Esophagus squamous epithelium (tissue), 5 donors: ENCODE measurements at places on chromosomes 1 and 21.

GRCh38 chr21:14998336-14998735, 66.5 kb downstream of the NRIP1 start:
- DNase-seq = no peak

- no peak for DNase-seq
These were observed 11.1 kb upstream of the RASSF5 start for GRCh38 chr1:206496131-206496793.

- DNase-seq = no peak
These were observed at the start of gene MAP3K21 for GRCh38 chr1:233327651-233328141. TSS of gene MAP3K21 (plus strand) at chr1:233327724. CDS start at chr1:233328029, 305 bp downstream.

GRCh38 chr1:154623358-154623757, 15.4 kb upstream of the ADAR start:
- no peak for DNase-seq

DNA sequence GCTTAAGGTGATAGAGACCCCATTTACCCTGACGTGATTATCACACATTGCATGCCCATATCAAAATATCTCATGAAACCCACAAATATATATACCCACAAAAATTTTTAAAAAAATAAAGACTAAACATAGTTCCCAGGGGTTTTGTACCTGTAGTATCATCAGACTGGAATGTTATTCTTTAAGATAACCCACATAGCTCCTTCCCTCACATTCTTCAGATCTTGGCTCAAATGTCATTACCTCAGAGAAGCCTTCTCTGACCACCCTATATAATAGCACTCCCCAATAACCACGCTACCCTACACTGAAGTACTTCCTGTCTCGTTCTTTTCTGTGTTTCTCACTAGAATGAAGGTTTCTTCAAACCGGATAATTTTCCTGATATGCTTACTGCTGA, 138.3 kb upstream of the SNX7 start:
- DNase-seq = no peak

DNA sequence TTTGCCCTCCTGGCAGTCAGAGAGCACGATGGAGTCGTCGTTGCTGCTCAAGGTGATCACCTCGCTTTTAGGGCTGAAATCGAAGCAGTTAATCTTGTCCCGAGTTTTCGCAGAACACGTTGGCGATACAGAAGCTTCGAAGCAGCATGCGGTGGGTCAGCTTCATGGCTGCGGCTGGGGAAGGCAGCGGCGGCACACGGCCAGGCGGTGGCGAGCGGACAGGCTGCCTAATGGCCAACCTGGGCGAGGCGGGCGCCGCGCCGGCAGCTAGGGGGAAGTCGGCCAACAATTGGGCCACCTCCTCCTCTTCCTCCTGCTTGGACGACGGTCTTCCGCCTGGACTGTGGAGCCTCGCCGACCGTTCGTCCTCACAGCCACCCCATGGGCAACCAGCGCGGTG, 34.8 kb downstream of the CDC7 start:
- DNase-seq = no peak

GRCh38 chr1:198201956-198202784, 45.4 kb downstream of the NEK7 start:
- no peak for DNase-seq

DNA sequence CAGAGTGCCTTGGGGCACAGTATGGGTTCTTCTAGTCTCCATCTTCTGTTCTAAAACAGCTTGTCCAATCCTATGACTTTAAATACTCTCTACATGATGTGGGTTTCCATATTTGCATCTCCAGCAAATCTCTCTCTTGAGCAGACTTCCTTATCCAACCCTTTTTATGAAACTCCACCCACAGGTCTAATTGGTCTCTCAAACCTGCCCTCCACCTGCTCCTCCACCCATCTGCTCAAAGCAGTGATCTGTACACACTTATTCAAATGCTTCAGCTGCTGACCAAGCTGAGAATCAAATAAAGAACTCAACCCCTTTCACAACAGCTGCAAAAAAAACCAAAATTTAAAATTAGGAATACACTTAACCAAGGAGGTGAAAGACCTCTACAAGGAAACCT, 11.5 kb downstream of the MCOLN2 start:
- DNase-seq = no peak

- DNase-seq = no peak
These were observed 30.8 kb downstream of the IER5 start for GRCh38 chr1:181119093-181119989.

- no peak for DNase-seq
These were observed 218.0 kb upstream of the GALNT2 start for GRCh38 chr1:229848752-229849677.

DNA sequence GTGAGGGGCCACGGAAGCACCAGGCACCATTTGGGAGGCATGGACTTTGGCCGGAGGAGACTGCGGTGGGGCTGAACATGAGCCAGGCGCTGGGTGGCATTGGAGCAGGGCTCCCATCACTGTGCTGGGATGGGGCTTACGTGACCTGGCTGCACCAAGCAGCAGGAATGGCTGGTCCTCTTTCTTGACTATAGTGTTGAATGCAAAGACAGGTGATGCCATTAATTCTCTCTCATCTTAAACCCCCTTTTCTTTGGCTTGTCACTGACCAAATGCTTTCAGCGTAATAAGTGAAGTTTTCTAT, 447.9 kb downstream of the CAMTA1 start:
- no peak for DNase-seq

GRCh38 chr1:168923521-168924136, 182.9 kb upstream of the ATP1B1 start:
- no peak for DNase-seq

DNA sequence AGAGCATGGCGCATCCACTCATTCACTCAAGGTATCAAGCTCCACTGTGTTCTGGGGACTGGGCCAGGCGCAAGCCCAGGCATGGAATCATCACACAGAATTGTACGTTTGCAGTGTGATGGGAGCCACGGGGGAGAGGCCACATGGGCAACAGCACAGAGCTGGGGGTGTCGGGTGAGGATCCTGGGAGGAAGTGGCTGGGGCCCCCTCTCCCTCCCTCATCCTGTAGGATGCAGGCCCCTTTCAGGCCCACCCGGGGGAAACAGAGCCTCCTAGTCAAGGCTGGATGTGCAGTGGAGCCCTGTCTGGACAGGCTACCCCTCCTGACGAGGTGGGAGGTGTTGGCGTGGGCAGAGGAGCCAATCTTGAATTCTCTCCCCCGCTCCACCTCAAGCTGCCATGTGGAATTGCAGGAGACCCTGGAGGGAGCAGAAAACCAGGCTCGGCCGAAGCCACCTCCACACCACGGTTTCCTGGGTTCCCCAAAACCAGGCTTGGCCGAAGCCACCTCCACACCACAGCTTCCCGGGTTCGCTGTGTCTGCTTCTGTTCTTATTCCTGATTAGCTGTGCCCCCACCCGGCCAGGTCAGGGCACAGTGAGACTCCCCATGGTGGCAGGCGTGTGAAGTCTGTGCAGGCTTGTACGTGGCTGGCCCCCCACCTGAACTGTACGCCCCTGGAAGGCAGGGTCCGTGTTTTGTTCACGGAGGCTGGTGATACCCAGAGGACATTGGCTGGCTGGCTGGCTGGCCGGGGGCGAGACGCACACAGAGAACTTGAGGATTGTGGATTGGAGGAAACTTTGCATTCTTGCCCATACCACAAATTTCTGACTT, 4.2 kb upstream of the C1orf174 start:
- DNase-seq = no peak

GRCh38 chr1:183106746-183107145, 79.3 kb upstream of the LAMC2 start:
- no peak for DNase-seq

- no peak for DNase-seq
These were observed 45.7 kb downstream of the PSMG1 start for GRCh38 chr21:39137248-39138178.

DNA sequence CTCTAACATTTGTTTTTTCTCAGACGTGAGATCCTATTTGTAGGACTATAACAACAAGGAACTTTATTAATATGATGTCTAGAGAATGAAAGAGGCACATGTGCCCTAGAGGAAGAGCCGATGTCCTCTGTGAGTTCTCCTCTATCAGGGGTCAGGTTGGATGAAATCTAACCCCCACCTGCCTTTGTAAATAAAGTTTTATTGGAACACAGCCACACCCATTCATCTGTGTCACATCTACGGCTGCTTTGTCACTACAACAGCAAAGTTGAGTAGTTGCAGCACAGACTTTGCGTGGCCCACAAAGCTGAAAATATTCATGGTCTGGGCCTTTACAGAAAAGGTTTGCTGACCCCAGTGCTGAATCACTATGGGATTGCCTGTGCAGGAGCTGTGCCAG, 571 bp upstream of the CAPN9 start:
- no peak for DNase-seq

- DNase-seq = no peak
These were observed 169.7 kb downstream of the TRIM33 start for GRCh38 chr1:114341299-114341698.

DNA sequence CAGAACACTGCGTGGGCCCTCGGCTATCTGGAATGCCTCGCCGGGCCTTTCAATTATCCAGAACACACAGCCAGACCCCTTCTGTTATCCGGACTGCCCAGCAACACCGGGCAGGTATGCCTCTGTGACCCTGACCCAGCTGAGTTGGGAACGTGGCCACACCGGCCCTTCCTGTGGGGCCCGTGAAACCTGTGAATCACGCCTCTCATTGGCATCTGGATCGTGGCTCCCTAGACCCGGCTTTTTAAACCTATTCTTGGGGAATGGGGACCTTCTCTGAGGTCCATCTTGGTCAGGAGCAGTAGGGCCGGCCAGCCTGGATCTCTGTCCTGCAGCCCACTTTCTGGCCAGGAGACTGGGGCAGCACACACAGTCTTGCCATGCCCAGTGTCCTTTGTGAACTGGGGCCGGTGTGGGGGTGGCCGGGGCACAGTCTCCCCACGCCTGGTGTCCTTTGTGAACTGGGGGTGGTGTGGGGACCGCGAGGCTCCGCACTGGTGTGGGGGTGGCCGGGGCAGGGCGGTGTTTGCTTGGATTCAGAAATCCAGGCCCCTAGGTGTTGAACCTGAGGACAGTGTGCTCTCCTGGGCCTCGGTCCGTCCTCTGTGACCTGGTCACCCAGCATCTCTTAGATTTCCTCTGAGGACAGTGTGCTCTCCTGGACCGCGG, 11.1 kb downstream of the COL18A1 start:
- DNase-seq = no peak

- DNase-seq = no peak
These were observed 37.0 kb downstream of the TBCE start for GRCh38 chr1:235404190-235404589.

DNA sequence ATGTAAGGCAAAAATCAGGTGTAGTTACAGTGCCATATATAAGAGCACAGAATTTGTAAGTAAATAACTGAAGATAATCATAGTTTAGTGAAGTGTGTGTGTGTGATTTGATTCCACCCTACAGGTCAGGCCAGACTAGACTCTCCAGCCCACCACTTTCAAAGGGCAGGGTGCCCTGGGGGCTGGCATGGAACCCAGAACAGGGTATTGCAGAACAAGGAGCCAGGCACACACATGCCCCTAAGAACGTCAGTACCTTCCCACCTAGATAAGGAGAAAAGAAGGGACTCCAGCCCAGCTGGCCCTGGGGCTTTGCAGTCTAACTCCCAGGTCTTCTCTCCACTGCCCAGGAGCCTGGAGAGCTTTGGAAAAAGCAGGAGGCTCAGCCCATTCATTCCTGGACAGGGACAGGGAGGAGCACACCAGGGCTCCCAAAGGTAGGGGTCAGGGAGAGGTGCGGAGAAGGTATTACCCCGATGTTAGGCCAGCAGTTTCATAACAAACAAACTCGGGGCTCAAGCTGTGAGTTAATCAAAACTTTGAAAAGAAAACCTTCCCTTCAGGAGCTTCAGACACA, 149.7 kb upstream of the VANGL1 start:
- no peak for DNase-seq

- DNase-seq = no peak
These were observed 112.9 kb upstream of the HP1BP3 start for GRCh38 chr1:20900056-20900455.

GRCh38 chr1:70090875-70091274, 114.5 kb downstream of the LRRC40 start:
- DNase-seq = no peak

- no peak for DNase-seq
These were observed 37.3 kb upstream of the HMGN1 start for GRCh38 chr21:39386194-39386593.

DNA sequence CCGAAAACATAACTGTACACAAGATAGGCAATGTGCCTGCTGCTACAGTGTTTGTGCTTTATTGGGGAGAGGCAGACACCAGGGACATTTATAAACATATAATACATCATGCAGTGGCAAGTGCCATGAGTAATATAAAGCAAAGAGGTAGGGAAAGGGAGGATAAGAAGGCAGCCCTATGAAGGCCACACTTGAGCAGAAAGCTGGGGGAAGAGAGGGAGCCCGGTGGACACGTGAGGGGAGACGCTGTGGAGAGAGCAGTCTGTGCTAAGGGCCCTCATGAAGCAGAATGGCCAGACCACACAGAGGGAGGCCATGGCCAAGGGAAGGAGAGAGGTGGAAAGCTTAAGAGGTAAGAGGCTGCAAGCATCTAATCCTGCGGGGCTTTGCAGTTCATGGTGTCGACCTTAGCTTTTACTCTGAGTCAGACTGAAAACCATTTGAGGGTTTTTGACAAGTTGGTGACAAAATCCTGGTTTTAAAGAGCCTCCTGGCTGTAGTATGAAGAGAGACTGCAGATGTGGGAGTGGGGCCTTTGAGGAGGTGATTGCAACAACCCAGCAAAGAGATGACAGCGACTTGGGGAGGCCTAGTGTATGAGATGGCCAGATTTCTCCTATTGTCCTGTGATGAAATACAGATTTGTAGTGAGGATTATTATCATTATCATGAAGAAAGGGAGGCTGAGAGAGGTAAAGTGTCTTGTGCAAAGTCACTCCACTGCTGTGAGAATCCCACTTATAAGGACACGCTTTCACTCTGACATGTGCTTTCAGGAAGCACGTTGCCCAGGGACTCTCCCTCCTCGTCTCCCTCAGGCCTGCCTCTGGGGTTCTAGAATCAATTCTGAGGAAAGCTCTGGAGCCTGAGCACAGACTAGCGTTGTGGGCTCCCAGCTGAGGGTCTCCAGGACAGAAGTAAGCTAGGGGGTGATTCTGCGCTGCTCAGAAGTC, 192.9 kb downstream of the RHOU start:
- DNase-seq = no peak

- no peak for DNase-seq
These were observed 2.1 kb downstream of the FBLIM1 start for GRCh38 chr1:15760520-15761211.

GRCh38 chr1:150973836-150974579, 627 bp downstream of the CERS2 start:
- DNase-seq = no peak

DNA sequence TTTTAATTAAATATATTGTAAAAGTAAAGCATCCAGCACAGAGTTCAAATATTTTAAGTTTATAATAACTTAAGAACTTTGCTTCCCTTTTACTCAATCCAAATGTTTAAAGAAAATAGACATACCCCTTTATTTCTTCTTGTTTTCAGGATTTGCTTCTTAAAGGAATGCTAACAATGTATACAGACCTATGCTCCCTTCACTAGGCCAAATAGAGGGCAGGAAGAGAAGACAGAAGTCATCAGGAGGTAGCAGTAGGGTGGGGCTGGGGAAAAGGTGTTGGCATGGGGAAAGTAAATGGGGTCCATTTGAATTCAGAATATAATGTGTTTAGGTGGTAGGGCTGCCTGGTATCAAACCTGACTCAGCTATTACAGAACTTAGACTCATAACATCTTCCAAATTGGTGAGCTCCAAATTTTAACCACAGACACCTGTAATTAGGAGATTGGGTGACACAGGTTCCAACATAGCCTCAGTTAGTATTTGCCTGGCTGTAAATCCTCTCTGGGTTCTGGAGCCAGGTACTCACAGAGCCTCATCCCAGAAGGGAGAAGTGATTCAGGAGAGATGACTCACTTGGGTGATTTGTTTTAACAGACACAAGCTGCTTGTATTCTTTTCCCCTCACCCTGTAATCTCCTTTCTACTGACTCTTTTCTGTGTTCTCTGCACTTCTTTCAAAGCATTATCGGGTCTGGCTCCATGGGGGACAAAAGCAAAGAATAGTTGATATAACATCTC, 60.1 kb upstream of the DUSP10 start:
- no peak for DNase-seq
